ENCODE measurements at places on chromosomes 12 and 14.

DNA sequence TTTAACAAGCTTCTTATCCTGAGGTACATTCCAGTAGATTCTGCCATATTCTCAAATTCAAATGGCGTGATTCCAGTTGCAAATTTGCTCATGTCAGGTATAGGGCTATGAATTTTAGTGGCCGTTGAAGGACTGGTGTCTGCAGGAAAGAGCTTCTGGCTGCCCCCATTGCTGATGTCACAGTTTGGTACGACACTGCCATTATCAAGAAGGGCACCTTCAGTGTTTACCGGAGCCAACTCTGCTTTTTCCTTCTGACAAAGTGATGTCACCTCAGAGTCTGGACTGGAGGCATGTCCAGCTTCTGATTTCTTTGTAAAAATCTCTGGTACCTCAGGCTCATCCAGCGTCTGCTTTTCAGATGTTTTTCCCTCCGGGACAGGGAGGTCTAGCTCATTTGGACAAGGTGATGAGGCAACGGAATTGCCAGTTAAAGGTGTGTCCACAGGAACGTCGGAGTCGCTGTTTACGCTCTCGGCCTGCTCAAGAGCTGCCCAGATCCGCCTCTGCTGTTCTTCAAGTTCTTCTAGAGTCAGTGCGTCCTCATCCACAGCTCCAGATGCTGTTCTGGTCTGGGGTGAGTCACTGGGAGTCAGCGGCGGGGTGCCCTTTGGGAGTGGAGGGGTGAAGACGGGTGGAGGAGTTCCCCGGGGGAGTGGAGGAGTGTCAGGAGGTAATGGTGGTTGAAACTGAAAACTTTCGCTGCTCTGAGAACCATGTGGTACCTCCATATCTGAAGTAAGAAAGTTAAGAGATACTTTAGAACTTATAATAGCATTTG is 27.0 kb downstream of the ZCCHC8 start:
- DNase-seq: no peak

- no peak for DNase-seq
Observed at GRCh38 chr14:101087614-101088394, 184.3 kb upstream of the RTL1 start.

GRCh38 chr14:102928412-102929240 is 6.2 kb downstream of the AMN start:
- peak; percentile 64 for DNase-seq

DNA sequence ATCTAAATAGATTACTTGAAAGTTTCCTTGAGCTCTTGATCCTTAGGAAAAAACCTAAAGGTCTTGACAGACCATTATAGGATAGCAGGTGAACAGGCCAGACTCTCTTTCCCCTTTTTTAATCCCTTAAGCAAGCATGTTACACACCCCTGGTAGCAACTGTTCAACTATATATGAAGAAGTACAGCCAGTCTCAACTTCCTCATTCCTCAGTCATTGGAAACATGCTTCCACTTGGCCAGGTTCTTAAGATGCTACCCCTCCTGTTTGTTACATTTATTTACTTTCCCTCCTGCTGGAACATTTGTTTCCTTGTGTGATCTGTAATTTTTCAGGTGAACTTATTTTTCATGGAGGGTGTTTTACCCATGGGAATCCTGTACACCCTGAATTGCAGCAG is 124.1 kb downstream of the ARMH4 start:
- DNase-seq: no peak

- DNase-seq: peak; percentile 35
Observed at GRCh38 chr12:69879007-69879960, 54.3 kb downstream of the MYRFL start.

DNA sequence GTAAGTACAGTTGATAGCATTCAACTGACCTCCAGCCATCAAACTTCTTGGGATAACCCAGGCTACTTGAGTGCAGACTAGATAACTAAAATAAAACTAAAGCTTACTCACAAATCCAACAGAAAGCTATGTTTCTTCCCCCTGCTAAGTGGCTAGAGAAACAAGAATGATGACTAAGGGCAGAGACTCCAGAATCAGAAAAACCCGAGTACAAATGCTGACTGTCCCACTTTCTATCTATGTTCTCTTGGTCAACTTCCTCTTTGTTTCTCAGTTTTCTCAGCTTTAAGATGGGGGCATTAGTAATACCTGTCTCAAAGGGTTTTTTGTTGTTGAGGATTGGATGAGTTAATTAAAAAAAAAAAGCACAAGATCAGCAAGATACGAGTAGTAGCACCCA is 6.1 kb upstream of the NUAK1 start:
- no peak for DNase-seq

GRCh38 chr12:53743266-53744129 is 8.3 kb downstream of the CISTR start:
- DNase-seq: peak; percentile 42

GRCh38 chr12:75852143-75852542 is 179.4 kb downstream of the PHLDA1 start:
- no peak for DNase-seq

DNA sequence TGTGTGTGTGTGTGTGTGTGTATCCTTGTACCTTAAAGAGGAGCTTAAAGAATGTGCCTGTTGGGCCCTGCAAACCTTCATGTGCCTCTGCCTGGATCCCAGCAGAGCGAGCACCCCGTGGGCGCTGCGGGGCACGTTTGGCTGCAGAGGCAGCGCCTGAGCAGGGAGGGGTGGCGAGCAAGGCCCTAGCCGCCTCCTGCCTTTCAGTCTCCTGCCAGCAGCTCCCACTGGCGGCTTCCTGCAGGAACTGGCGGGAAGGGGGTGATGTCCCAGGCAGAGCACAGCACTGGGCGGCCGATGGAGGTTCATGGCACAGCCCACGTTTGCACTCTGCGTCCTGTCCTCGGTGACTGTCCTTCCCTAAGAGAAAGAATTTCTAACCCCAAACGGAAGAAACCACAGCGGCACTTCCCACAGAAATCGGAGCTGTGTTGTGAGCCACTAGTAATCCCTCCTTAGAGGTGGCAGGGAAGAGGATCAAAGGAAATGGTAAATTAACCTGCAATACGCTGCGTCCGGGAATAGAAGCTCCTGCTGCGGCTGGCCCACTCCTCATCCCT is 19.8 kb downstream of the ZBTB42 start:
- DNase-seq: no peak

GRCh38 chr12:95681210-95681765 is 109.3 kb downstream of the NTN4 start:
- no peak for DNase-seq

- no peak for DNase-seq
Observed at GRCh38 chr12:120139958-120140357, 23.4 kb upstream of the RAB35 start.

GRCh38 chr12:54740882-54741281 is 92.7 kb upstream of the DCD start:
- no peak for DNase-seq

GRCh38 chr14:68705741-68706283 is 87.1 kb downstream of the ZFP36L1 start:
- DNase-seq: no peak

DNA sequence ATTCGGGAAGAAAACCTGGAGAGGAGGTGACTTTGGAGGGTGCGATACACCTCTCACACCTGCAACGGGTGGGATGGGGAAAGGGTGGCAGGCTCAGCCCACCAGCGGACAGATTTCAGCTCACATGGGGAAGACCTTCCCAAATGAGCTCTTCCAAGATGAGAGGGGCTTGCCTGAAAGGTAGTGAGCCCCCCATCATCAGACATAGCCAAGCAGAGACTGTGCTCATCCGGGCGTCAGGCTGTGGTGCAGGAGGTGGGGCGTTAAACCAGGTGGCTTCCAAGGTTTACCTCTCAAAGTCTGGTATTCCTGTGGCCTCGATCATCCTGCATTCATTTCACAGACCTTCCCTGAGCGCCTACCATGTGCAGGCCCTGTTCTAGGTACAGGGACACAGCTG is 105.4 kb upstream of the FKBP4 start:
- no peak for DNase-seq

DNA sequence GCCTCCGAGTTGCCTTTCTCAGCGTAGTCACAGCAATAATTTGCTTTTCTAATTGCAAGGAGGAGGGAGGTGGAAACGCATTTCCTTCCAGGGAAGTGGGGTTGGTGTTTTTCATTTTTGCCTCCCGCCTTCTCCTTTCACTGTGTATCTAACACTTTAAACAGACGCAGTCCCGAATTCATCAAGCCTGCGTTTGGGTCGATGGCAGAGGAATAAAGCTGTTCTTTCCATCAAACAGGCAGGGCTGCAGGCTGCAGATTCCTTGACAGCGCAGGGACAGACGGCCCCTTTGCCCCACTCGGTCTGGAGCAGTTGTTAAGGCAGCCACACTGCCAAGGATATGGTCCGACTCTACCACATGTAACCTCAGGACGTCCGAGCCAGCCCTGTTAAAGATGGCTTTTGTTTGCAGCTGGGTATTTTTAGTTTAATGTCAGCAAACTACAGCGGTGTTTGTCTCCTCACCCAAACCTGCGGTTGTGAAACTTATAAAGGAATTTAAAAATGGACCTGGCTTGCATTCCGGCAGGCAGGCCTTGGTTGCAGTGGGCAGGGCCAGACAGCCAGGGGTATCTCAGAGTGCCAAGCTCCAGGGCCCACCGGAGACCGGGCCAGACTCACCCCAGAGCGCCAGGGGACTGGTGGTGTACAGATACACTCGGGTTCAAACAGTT is 2.1 kb downstream of the CHST11 start:
- DNase-seq: no peak

DNA sequence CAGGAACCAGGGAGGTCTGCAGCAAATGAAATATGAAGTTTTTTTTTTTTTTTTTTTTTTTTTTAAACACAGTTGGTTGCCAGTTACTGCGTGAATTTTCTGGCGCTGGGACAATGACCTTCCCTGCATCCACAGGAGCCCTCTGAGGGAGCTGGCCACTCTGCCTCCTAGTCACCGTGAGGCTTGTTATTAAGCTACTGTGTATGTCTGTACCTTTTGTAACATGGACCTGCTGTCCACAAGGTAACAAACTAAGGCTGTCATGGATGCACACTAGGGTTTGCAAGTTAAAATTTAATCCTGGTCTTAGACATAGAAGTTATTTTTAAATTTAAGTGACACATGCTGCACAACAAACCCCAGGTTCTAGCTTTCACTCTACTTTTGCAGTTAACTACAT is 211.0 kb downstream of the SSPN start:
- DNase-seq: no peak

GRCh38 chr12:131347345-131347714 is 363.6 kb upstream of the SFSWAP start:
- DNase-seq: no peak

- no peak for DNase-seq
Observed at GRCh38 chr14:51545396-51545795, 106.3 kb upstream of the FRMD6 start.

DNA sequence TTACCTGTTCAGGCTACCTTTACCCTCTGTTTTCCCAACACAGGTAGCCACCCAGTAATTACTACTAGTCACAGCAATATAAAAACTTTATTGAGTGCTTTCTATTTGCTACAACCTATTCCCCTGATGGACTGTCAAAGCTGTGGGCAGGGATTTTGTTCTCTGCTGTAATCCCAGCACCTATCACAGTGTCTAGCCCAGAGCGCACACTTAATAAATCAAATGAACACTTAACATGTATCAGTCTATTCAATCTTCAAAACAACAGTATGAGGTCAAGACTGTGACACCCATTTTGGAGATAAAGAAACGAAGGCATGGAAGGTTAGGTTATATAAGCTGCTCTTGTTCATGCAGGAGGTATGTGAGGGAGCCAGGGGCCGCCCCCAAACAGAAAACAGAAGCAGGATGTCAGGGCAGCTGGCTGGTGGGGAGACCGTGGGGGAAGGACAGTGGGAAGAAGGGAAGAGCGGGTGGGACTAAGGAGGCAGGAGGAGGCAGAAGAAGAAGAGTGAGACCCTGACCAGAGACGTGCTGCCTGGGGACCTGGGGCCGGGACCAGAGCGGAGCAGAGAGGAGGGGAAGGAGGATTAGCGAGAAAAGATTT is 1.7 kb downstream of the TNFRSF1A start:
- no peak for DNase-seq

Measured in activated gamma-delta T cell treated with anti-CD3 and anti-CD28 coated beads, Interleukin-2, amount 50 U/mL, for 16 hours (primary cell).